ENCODE measurements at places on chromosomes 6 and 20. TPM values are rescaled to one million over a fixed set of nuclear protein-coding genes. Genes with fewer than 3 reads are reported as not detected.

PERP gene
- total RNA-seq = 42.5 TPM

TAGAP gene
- total RNA-seq = not detected

SLC32A1 gene
- not detected for total RNA-seq

MRPL18 gene
- 155 TPM for total RNA-seq

ANKRD66 gene
- not detected for total RNA-seq

COL11A2 gene
- 0.63 TPM for total RNA-seq

FAXC gene
- 3.9 TPM for total RNA-seq

DNA sequence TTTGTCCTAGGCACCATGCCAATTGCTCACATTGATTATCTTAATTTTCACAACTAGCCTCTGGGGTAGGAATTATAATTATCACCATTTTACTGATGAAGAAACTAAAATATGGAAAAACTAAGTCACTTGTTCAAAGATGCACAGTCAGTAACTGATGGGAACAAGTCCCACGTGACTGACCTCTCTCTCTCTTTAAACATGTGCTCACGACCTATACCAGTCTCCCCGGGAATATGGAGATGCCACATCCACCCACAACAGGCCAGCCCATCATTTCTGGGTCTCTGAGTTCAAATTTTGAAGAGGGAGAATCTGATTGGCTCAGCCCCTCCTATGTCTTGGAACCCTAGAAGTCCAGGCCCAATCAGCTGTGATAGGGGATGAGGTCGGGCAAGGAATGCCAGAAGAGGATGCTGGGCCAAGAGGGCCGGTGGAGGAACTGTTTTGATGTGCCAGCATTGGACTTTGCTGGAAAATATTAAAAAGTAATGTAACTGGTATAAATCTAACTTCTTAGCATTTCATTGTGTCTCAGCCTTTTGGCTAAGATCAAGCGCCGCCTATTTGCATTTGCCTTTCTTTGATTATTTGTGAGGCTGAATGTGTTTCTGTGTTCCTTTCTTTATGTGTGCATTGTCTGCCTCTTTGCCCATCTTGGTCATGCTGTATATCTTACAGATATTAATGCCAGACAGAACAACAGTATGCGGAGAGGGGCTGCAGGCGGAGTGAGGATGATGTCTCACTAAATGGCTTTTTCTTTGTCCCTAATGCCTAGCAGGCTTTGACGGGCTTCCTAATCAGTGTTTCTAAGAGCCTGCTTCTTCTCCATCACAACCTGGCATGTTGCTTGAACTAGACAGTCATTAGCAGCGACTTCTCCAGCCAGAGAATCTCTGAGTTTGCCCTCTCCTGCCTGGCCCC is 126.6 kb downstream of the VEGFA start:
- H3K27me3 ChIP-seq = no peaks in the 10 kb centered on the region
- H3K4me1 ChIP-seq = no peaks in the 10 kb centered on the region
- H3K36me3 ChIP-seq = no peaks in the 10 kb centered on the region

GRCh38 chr6:514396-514978 is 122.9 kb downstream of the IRF4 start:
- no peak for DNase-seq
- no peak overlapping the region for H3K4me3 ChIP-seq
- no peaks in the 10 kb centered on the region for H3K36me3 ChIP-seq
- H3K27me3 ChIP-seq = no peaks in the 10 kb centered on the region

DNA sequence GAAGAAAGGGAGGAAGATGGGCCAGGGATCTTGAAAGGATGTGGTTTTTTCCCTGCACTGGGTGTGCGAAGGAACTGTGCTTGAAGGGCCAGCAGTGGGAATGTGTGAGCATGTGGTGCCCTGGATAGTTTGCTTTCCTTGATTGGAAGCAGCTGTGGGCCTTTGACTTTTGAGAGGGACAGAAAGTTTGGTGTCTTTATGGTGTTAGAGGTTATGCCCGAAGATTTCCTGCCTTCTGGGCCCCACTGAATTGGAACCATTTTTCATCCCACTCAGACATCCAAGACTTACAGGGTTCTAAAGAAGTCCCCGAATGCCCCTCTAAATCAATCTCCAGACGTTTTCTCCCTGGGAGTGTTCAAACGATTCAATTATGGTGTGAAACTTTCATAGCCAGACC is 23.5 kb upstream of the EDN3 start:
- H3K36me3 ChIP-seq = no peaks in the 10 kb centered on the region
- no peak overlapping the region for H3K27ac ChIP-seq
- H3K4me1 ChIP-seq = no peaks in the 10 kb centered on the region
- peaks cover 98% of the 10 kb centered on the region for H3K27me3 ChIP-seq
- DNase-seq = no peak
- H3K4me3 ChIP-seq = no peak overlapping the region

DNA sequence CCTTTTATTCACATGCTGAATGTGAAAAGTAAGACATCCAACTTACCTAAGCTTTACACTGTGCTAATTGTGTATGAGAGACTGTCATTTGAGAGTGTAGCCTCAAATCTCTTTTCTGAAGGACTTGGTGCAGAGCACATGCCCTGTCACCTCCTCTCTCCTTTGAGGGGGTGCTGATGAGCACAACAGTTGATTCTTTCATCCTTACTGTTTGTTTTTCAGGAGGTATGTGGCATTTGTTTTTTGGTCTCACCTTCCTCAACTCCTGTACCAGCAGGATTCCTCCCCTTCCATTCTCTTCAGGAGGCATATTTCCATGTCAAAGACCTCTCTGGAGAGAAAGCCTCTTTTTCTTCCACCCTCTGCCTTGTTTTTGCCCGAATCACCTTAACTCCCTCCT is 252.6 kb upstream of the CITED2 start:
- H3K4me3 ChIP-seq = no peak overlapping the region
- H3K4me1 ChIP-seq = no peaks in the 10 kb centered on the region
- H3K27me3 ChIP-seq = no peaks in the 10 kb centered on the region
- H3K27ac ChIP-seq = no peak overlapping the region
- no peak for DNase-seq
- H3K36me3 ChIP-seq = no peaks in the 10 kb centered on the region

GRCh38 chr20:20370094-20370575 is 2.2 kb downstream of the INSM1 start:
- H3K4me1 ChIP-seq = no peaks in the 10 kb centered on the region
- H3K27me3 ChIP-seq = peaks cover 85% of the 10 kb centered on the region
- no peak overlapping the region for H3K4me3 ChIP-seq
- H3K36me3 ChIP-seq = no peaks in the 10 kb centered on the region
- no peak overlapping the region for H3K27ac ChIP-seq

- H3K4me3 ChIP-seq = no peak overlapping the region
- H3K27me3 ChIP-seq = no peaks in the 10 kb centered on the region
- no peak overlapping the region for H3K27ac ChIP-seq
- no peak for DNase-seq
- peaks cover 26% of the 10 kb centered on the region for H3K4me1 ChIP-seq
Observed at GRCh38 chr20:38078084-38078483, 44.5 kb downstream of the RPRD1B start.

DNA sequence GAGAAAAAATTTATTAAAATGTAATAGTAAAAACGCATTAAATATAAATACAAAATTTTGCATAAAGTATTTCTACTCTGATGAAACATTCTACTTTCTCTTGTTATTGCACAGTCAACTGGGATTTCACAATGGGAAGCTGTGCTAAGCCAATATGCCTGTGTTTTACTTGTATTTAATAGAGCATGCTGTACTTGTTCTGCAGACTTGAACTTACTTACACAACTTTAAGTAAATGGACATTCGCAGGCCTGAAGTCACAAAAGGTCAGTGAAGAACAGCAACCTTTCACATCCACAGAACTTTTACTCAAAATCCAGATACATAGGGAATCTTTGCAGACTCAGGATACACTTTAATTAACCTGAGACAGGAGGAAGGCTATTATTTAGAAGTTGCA is 409.5 kb downstream of the BTBD3 start:
- no peak for DNase-seq
- H3K36me3 ChIP-seq = no peaks in the 10 kb centered on the region
- H3K4me3 ChIP-seq = no peak overlapping the region
- H3K4me1 ChIP-seq = no peaks in the 10 kb centered on the region

DNA sequence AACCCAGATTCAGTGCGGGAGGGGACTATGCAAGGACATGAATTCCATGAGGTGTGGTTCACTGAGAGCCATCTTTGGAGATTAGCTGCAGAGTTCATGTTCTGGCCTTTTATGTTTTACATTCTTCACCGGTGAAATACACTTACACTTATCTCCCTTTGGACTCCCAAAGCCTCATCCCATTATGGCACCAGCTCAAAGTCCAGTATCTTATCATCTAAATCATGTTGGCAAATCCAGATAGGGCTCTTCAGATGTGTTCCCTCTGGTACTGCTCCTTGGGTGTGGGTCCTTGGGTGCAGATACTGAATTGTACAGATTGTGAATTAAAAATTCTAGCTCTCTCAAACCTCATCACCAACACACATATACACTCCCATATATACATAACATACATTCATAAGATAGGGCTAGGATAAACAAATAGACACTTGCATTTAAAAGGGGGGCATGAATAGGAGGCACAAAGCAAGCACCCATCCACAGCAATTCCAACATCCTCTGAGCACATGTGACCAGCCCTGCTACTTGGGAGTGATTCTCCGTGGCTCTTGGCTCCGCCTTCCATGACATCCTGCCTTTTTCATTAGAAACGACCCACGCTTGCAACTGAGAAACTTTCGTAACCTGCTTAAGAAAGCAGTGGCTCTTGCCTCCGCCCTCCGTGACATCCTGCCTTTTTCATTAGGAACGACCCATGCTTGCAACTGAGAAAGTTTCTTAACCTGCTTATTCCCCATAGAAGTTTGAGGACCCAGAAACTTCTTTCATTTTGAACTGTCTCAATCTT is 53.6 kb upstream of the LRRC1 start:
- no peak for DNase-seq
- no peaks in the 10 kb centered on the region for H3K36me3 ChIP-seq
- H3K27ac ChIP-seq = no peak overlapping the region
- no peak overlapping the region for H3K4me3 ChIP-seq
- peaks cover 18% of the 10 kb centered on the region for H3K4me1 ChIP-seq

- H3K36me3 ChIP-seq = no peaks in the 10 kb centered on the region
- peak; percentile 83 for DNase-seq
- peaks cover 5% of the 10 kb centered on the region for H3K4me1 ChIP-seq
- H3K4me3 ChIP-seq = peak within 1 kb of the TSS; percentile 84
- no peaks in the 10 kb centered on the region for H3K27me3 ChIP-seq
Observed at GRCh38 chr20:33443512-33444239, at the start of gene SNTA1. Gene SNTA1, minus strand, starts transcription at chr20:33443763. Its CDS starts 143 bp downstream, at chr20:33443620.

DNA sequence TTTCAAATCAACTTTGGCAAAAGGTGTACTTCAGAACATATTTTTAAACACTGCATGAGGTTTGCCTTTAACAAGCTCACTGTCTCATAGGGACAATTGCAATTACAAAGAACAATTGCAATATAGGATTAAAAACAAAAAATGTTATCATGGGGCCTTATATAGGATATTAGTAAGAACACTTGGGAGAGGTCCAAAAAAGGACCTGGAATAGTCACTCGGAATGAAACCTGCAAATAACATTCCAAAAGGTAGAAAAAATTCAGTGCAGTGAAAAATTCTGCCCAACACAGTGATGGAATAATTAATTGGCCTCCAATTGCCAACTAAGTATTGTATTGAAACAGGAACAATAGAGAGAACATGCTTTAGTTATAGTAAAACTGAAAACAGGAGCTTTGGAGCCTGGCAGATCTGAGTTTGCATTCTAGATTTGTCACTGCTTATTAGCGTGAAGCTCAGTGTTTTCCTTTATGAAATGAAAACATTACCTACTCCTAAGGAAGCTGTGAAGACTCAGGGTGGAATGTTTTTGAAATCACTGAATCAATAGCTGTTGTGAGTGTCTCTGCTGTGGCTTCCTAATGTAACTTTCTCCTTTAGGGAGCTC is 172.6 kb upstream of the BMP5 start:
- no peaks in the 10 kb centered on the region for H3K4me1 ChIP-seq
- no peak overlapping the region for H3K27ac ChIP-seq
- no peak overlapping the region for H3K4me3 ChIP-seq
- H3K27me3 ChIP-seq = no peaks in the 10 kb centered on the region

DNA sequence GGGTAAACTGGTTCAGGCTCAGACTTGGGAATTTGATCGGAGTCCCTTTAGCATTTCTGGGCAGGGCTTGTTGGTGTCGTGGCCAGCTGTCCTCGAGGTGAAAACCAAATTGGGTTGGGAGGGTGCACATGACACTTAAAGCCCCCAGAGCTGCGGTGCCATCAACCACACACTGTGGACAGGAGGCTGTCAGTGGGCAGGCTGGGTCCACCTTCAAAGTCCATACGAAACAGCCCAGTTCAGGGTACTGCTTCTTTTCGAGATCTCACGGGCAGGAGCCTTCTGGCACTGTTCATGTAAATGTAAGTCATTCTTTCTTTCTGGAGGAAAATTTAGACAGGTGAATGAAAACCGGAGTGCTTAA is 7.0 kb downstream of the SYNJ2 start:
- H3K27ac ChIP-seq = no peak overlapping the region
- no peak for DNase-seq
- H3K36me3 ChIP-seq = no peaks in the 10 kb centered on the region

DNA sequence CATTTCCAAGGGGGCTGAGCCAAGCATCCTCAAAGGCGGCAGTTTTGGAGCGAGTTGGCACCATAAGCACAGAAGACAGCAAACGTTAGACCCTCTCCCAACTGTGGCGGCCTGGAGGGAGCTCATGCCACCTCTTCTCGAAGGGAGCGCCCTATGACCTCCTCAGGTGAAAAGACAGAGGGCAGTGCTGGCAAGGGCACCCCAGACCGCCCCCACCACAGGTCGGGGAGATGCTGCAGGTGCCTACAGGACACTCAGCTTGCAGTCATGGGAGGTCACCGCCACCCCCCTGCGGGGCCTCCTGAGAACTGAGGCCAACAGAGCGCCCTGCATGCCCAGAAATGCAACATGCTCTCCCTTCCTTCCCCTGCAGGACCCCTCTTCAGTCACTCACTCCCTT is 45.1 kb upstream of the BHLHE23 start:
- H3K27me3 ChIP-seq = peaks cover 38% of the 10 kb centered on the region
- no peak for DNase-seq
- no peaks in the 10 kb centered on the region for H3K36me3 ChIP-seq
- no peak overlapping the region for H3K4me3 ChIP-seq
- H3K4me1 ChIP-seq = no peaks in the 10 kb centered on the region

DNA sequence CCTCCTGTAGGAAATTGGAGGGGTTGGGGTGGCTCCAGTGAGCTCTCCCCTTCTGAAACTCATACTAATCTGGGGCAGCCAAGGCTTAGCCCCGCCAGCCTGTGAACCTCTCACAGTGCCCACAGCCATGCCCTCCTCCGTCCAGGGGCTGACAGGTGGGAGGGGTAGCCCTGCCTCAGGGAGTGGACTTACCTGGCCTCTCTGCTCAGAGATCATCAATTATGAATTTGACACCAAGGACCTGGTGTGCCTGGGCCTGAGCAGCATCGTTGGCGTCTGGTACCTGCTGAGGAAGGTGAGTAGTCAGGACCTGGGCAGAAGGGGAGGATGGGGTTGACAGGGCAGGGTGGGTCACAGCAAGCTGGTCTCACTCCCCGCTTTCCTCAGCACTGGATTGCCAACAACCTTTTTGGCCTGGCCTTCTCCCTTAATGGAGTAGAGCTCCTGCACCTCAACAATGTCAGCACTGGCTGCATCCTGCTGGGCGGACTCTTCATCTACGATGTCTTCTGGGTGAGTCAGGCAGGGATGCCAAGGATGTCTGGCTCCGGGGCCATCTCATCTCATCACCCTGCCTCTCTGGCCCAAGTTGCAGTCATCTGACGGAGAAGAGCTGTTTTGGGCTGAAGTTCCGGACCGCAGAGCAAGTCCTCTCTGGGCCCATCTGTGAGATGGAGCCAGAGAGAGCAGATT is 34.7 kb downstream of the HM13 start:
- peaks cover 18% of the 10 kb centered on the region for H3K4me1 ChIP-seq
- H3K27me3 ChIP-seq = no peaks in the 10 kb centered on the region
- H3K27ac ChIP-seq = no peak overlapping the region
- H3K4me3 ChIP-seq = peak overlapping the region; percentile 72
